CD8-positive, alpha-beta memory T cell (primary cell): ENCODE measurements at places on chromosomes 2 and 18. TPM values are rescaled to one million over a fixed set of nuclear protein-coding genes. Genes with fewer than 3 reads are reported as not detected.

Gene NEU4
- total RNA-seq, result not detected

Gene NYAP2
- not detected for total RNA-seq

Gene FKBP1B
- 3.7 TPM for total RNA-seq

DNA sequence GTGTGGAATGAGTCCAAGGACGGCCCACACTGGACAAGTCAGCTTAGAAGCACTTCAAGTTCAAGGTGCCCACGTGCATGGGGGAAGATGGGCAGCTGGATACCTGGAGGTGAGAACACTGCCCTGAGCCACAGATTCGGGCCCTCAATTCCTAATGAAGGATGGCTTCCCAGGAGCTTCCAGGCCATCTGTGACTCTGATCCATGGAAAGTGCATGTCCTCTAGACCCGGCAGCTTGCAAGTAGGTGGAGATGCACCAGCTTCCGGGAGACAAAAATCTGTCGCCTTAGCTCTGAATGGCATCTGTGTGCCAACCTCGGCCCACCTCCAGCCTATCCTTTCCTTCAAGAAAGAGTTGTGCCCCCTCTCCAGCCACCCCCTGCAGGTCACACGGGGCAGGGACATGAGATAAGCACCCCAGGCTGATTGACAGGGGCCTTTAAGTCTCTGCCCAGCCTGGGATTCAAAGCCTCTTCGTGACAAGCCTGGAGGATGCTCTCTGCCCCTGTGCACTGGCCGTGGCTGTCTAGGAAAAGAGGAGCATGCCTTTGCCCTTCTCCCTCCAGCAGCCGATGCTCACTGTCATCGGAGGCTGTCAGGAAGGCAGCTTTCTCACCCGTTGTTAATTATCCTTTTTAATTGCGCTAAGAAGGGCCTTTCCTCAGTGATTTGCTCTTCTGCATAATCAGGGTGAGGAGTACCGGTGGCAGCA is 65.5 kb downstream of the BIN1 start:
- no peaks in the 10 kb centered on the region for H3K36me3 ChIP-seq
- H3K4me3 ChIP-seq, result no peak overlapping the region
- DNase-seq, result no peak
- H3K4me1 ChIP-seq, result no peaks in the 10 kb centered on the region
- H3K27ac ChIP-seq, result no peak overlapping the region

DNA sequence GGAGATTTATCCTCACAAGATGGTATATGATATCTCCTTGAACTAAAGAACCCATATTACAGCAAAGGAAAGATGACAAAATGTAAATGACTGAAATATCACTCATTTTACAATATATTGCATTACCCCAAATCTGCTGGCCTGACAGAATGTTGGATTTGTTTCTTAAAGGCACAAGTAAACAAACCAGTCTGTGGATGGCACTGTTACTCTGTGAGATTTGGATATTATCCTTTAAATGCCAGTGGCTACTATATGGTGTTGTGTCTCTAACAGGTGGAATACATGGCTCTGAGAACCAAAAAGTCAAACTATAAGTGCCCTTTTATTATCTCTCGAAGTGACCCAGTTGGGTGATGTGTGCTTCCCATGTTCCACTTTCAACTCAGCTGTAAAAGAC is 125.7 kb downstream of the PDE1A start:
- no peak overlapping the region for H3K4me3 ChIP-seq
- no peaks in the 10 kb centered on the region for H3K4me1 ChIP-seq
- no peak for DNase-seq

- H3K4me3 ChIP-seq, result no peak overlapping the region
- no peaks in the 10 kb centered on the region for H3K27me3 ChIP-seq
- H3K36me3 ChIP-seq, result no peaks in the 10 kb centered on the region
- no peak for DNase-seq
- no peaks in the 10 kb centered on the region for H3K4me1 ChIP-seq
- no peak overlapping the region for H3K27ac ChIP-seq
Measured at GRCh38 chr18:10213526-10213925, 240.9 kb upstream of the APCDD1 start.

- H3K27me3 ChIP-seq, result no peaks in the 10 kb centered on the region
Measured at GRCh38 chr2:6934758-6935651, 17.8 kb downstream of the RNF144A start.

DNA sequence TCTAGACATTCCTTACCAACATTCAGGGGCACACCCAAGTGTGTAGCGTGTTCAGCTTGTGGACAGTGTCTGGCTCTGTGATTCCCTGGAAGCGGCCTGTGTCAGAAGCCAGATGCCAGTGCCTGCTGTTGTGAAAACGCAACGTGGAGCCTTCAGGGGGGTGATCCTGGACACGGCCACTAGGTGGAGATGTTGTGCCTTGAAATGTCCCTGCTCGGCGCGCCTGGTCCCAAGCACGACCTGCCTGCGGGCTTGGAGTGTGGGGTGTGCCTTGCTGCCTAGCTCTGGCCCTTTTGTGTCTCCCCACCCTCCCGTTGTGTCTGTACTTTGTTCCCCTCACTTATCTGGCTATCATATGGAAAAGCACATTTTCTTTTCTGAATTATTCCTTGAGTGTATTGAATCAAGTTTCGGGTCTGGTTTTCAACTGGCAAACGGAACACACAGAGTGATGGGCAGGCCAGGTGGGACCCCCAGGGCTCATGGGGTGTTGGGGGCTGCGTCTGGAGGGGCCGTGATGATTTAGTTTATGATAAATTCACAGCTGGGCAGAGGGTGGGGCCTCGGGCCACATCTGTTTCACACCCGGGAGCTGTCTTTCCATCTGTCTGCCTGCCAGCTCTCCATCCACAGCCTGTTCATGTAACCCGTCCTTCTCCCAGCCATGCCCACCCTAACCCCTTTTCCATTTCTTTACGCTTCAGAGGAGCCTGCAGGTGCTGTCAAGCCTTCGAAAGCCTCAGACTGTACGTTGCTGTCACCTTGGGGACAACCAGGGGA is 95.5 kb downstream of the DYSF start:
- H3K27ac ChIP-seq, result no peak overlapping the region
- H3K4me3 ChIP-seq, result no peak overlapping the region
- H3K4me1 ChIP-seq, result peaks cover 5% of the 10 kb centered on the region
- peak; percentile 28 for DNase-seq
- no peaks in the 10 kb centered on the region for H3K27me3 ChIP-seq
